Stimulated activated CD4-positive, alpha-beta T cell treated with anti-CD3 and anti-CD28 coated beads, Interleukin-1b, Interleukin-23, amount 100 ng/mL, for 1 hour (primary cell): ENCODE measurements at places on chromosomes 6 and 20.

DNA sequence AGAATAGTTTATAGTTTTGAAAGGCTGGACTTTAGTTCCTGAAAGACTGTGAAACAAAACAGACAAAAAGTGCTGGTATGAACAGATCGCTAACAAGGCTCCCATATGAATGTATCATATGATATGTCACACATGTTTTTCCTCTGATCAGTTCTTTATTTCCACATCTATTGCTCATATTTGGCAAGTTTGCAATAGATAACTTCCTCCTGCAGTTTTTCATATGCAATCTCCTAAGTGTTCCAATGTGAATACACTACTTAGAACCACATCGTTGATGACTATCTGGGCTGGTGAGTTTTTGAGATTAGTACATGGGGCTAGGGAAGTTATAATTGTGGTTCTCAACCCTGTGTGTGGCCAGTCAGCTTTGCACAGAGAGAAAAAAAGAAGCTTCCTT lies 23.1 kb downstream of the CRYBG1 start:
- DNase-seq, result no peak

GRCh38 chr20:37622728-37623127 lies 71.1 kb upstream of the CTNNBL1 start:
- no peak for DNase-seq

DNA sequence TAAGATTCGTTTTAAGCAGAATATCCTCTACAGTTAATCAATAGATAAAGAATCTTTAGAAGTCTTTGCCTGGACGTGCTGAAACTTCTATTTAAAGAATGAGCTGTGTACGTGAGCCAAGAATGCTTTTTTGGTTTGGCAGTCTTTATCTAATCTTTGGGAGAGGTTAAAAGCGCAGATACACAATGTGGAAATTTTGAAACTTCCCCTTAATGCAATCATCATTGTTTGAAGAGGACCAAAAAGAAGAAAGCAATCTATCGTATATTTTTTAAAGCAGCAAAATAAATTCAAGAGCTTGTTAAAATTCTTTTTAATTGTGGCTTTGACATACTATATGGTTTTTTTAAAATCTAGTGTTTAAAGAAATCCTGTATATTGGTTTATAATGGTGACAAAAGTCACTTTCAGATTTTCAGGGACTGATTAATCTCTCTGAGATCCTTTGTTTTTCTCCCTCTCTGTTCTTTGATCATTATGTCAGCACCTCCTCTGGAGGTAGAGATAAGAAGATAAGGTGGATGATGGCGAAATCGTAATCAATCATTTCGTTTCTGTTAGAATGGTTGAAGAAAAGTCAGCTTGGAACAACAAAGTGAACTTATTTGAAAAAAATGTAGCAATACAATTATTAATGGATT lies 92.1 kb upstream of the FAM184A start:
- no peak for DNase-seq

DNA sequence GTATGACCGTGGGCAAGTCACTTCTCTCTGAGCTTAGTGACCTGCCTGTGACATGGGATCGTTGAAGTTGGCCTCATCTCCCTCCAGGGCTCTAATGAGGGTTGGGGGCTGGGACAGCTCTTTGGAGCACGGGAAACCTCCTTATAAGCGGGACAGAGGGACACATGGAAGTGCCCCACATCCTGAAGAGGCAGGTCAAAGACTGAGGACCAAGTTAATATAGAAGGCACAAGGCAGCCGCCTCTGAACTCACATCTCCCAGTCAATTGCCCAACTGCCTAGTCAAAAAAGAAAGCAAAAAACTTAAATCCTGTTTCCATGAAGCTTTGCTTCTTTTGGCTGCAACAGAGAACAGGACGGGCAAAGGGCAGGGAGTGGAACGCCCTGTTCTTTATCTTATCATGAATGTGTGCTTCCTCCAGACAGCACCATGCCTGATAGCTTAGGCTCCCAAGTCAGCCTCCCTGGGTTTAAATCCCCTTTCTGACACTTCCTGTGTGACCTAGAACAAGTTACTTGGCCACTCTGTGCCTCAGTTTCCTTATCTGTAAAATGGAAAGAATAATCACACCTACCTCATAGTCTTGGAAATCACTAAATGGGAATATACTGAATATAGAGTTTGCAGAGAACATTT lies 27.1 kb downstream of the LBP start:
- DNase-seq, result no peak

DNA sequence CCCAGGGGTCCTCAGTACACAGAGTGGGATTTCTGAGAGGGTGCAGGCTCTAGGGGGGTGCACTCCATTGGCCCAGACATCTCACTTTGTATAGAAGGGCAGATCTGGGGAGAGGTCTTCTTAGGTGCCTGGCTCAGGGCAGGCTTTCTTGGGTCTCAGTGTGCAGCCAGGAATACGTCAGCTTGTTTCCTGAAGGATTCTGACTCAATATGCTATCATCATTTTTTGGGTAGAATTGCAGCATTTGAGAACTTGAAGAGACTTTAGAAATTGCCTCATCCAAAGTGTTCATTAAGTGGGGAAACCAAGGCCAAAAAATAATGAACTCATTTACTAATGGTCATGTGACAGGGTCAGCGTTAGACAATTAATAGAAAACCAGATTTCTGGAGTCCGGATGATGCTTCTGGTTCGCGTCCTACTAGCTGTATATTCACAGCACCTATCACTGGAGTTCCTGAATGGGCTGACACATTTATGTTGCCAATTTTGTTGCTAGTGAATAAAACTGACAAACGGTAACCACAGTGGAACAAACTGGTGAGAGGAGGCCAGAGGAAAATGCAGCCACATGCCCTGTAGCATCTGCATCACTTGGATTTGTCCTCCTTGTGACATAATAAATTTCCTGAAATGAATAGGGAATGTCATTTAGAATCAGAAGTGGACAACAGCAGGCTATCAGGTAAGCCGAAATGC lies 238.9 kb downstream of the TBC1D7 start:
- DNase-seq, result no peak

GRCh38 chr20:48749437-48749836 lies 78.4 kb downstream of the PREX1 start:
- DNase-seq, result no peak

GRCh38 chr20:20495729-20496503 lies 128.0 kb downstream of the INSM1 start:
- no peak for DNase-seq

- no peak for DNase-seq
Measured at GRCh38 chr6:20837189-20837588, 302.9 kb downstream of the CDKAL1 start.

DNA sequence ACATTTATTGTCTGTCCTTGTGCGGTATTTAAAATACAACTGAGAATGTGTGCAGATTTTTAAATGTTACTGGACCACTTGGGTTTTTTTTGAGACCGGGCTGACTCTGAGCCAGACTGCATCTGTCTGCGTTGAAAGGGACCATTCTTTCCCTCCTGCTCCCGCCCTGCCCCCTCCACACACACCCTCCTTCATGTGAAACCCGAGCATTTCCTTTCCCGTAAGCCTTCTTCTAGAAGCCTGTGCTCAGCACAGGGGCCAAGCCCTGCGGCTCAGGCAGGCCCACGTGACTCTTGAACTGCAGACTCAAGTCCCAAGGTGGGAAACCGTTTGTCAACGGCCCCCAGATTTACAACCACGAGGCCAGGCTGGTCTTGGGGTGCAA lies 82.7 kb upstream of the FOXC1 start:
- no peak for DNase-seq

DNA sequence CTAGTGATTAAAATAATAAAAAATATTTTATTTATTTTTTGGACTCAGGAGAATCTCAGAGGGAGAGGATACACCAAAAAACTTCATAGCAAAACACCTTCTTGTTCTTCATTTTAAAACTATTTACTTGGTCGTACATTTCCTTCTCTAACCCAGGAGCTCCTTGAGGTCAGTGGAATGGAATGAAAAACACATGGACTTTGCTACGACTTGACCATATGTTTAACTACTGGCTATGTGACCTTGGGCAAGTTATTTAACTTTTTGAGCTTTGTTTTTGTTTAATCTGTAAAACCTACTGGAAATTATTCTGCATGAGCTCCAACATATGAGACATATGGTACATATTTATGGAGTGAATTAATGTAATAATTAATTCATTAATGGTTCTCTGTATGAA lies 1005.5 kb upstream of the CITED2 start:
- no peak for DNase-seq

GRCh38 chr6:80544976-80545722 lies 438.7 kb downstream of the BCKDHB start:
- DNase-seq, result no peak

DNA sequence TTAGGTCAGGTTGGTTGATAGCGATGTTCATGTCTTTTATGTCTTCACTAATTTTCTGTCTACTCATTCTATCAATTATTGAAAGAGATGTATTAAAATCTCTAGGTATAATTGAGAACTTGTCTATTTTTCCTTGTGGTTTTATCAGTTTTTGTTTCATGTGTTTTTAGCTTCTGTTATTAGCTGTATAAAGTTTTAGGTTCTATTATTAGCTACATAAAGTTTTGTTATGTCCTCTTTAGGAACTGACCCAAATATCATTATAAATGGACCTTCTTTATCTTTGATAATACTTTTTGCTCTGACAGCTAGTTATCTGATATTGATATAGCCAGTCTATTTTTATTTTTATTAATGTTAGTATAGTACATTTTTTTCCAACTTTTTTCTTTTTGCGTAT lies 92.4 kb upstream of the TMEM170B start:
- DNase-seq, result no peak

GRCh38 chr6:54320871-54321270 lies 12.6 kb downstream of the TINAG start:
- DNase-seq, result no peak

DNA sequence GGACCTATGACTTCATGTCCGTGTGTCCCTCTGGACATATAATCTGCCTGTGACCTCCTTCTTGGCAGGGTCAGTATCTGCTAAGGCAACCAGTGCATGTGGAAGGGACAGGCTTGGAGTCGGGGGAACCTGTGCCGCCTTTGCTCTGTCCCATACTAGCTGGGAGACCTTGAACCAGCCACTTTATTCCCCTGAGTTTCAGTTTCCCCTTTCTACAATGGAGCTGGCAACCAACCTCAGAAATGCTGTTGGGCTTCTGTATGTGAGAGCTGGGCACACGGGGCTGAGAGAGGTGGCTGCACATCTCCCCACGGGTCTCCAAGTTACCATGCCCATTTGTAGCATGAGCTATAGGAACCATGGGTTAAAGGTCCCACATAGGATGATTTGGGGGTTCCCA lies 53.8 kb downstream of the CD40 start:
- no peak for DNase-seq

GRCh38 chr20:16475225-16475624 lies 98.0 kb downstream of the KIF16B start:
- no peak for DNase-seq

DNA sequence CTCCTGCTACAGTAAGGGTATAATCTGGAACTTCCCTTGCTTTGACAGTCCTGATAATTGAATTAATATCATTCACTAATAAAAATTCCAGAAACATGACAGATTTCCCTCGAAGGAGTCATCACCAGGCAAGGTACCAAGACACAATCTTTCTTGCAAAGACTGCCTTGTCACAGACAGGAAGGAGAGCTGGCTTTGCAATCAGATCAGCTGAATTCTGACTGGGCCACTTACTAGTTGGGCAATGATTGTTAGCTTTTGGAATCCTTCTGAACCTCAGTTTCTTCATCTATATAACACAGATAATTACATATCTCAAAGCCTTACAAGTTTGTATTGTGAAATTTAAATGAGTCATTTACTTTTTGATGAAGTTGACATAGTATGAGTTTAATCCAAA lies 344.2 kb downstream of the RFPL4B start:
- no peak for DNase-seq

DNA sequence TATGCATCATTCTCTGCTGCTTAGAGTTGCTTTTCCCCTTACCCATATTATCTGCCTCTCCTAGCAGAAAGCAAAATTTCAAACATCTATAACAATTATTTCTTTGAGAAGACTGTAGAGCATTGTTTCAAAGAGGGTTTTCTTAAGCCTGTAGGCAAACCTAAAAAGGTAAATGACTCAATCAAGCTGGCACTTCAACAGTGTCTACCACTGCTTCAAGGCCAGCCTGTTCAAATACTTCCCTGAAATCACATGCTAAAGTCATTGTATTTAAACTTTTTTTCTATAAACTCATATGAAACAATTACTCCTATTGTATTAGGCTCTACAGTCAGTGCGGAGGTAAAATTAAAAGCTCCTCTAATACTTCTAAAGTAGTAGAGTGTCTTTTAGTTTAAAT lies 87.1 kb downstream of the OGFRL1 start:
- no peak for DNase-seq

GRCh38 chr6:56288347-56288746 lies 41.0 kb upstream of the COL21A1 start:
- no peak for DNase-seq

DNA sequence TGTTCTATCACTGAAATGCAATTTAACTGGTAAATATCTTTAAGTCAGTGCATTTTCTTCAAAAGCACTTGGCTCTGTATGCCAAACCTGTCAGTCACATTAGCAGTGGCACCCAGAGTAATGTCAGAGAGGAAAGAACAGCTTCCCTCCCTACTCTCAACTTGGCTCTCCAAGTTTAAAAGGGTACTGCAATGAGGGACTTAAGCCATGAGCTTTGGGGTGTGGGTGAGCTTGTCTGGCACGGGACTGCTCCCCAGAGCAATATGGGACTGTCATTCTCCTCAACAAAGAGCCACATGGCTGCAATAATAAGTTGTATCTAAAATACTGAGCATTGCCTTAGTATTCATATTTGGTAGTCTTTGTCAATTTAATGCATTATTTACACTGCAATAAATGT lies 4.0 kb downstream of the GCM2 start:
- no peak for DNase-seq

DNA sequence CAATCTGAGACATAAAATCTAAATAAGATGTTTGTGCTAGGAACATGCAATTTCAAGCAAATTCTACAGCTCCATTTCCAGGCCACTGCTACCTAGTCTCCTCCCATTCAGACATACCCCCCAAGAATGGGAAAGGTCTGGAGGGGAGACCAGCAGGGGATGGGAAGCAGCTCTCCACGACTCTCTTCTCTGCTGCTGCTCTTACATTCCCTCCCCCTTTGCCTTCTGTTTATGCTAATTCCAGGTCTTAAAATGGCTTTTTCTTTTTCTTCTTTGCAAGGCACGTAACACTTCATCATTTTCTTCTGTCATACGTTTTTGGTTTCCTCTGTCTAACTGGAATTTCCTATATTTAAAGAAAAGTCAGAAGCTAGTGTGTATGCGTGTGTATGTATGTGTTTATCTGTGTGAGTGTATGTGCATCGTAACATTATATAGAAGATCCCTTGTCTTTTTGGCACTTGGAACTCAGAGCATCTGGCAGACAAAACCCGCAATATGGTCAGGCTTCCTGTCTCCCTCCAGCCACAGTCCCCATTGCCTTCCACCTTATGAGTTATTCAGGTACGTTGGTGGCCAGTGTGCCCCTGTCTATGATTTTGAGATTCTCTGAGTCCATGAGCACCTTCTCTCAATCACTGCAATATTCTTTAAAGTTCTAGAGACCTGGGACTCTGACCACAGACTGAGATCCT lies 493.7 kb downstream of the BTBD3 start:
- DNase-seq, result no peak
